CD14-positive monocyte (primary cell): ENCODE measurements at places on chromosomes 7 and 10.

GRCh38 chr10:119023553-119023868 is 6.0 kb upstream of the NANOS1 start:
- no peaks in the 10 kb centered on the region for H3K36me3 ChIP-seq
- no peak for DNase-seq
- H3K27me3 ChIP-seq: peaks cover 3% of the 10 kb centered on the region
- H3K4me1 ChIP-seq: no peaks in the 10 kb centered on the region

GRCh38 chr10:102775201-102775934 is 31.6 kb downstream of the WBP1L start:
- peak overlapping the region; percentile 14 for H3K27ac ChIP-seq
- H3K27me3 ChIP-seq: no peaks in the 10 kb centered on the region
- DNase-seq: no peak
- H3K36me3 ChIP-seq: peaks cover 6% of the 10 kb centered on the region

GRCh38 chr7:129774359-129774758 is 162.8 kb downstream of the NRF1 start:
- DNase-seq: no peak
- peaks cover 50% of the 10 kb centered on the region for H3K27me3 ChIP-seq
- H3K36me3 ChIP-seq: no peaks in the 10 kb centered on the region
- peaks cover 23% of the 10 kb centered on the region for H3K4me1 ChIP-seq
- H3K27ac ChIP-seq: no peak overlapping the region

DNA sequence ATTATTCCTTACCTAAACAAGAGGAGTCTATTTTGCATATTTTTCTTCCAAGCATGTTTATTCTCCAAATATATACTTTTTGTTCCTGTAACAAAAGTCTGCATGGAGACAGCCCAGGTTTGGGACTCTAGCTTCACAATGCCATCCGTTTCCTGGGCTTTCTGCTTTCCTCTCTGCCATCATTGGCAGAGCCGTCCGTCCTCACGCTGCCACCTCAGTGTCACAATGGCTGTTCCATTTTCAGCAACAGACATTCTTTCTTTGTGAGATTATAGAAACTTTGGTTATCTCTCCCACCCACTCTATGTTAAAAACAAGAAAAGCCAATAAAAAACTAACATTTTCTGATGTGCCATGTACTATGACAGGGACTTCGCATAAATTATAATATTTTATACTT is 825.2 kb downstream of the REEP3 start:
- no peak overlapping the region for H3K4me3 ChIP-seq
- H3K4me1 ChIP-seq: no peaks in the 10 kb centered on the region
- H3K27ac ChIP-seq: no peak overlapping the region
- H3K36me3 ChIP-seq: no peaks in the 10 kb centered on the region
- H3K27me3 ChIP-seq: no peaks in the 10 kb centered on the region

DNA sequence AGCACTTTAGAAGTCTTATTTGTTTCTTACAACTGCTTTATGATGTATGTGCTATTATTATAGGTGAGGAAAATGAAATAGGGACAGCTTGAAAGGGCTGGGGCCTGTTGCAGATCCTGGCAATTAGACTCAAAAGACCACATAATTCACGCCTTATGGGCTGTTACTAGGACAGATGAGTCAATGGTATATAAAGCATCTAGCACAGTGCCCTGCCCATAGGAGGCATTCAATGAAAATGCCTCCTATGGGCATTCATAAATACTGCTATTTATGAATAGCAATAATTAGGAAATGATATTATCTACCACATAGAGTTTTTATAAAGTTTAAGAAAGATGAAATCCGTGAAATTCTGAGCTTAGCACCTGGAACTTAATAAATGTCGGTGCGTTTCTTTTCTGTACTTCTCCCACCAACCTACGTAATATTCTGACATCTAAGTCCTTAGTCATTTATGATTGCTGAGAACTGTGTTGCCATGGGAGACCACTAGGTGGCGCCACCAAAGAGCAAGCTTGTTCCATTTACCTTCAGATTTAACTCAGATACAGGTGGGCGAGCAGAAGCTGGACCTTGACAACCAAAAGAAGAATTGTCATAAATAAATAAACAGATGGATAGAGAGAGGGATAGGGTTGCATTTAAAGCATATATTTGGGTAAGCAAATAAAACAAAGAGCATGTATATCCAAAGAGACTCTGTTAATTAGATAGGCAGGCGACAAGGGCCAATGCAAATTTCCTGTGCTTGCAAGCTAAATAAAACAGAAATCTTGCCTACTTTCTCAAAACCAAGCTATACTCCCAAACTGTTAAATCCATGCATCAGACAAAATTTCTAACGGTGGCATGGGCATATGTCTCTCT is 699.9 kb downstream of the INHBA start:
- no peaks in the 10 kb centered on the region for H3K27me3 ChIP-seq
- peaks cover 11% of the 10 kb centered on the region for H3K4me1 ChIP-seq
- peak; percentile 55 for DNase-seq
- no peaks in the 10 kb centered on the region for H3K36me3 ChIP-seq

DNA sequence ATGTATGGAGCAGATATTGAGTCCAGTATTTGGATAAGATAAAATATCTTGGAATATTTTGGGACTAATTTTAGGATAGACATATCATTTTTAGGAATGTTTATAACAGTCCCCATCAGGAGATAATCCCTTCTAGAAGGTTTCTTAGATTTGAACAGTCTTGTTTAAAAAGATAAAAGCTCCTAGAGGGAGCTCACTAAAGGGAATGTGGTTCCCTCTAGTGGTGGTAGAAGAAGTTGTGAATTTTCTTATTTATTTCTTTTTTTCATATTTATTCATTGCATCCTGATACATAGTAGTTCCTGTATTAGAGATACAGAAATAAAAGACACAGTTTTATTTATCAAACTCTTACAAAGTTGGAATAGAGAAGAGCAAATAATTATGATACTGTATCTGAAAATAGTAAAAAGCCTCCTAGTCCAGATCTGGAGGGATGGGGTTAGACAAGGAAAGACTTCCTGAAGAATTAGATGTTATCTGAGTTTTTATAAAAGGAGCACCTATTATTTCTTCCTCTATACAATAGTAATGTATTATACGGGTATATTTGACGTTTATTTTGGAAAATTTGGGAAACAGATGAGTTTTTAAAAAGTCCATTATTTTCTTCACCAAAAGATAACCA is 24.5 kb upstream of the KLF14 start:
- H3K4me3 ChIP-seq: no peak overlapping the region
